Right atrium auricular region (tissue), 2 donors: ENCODE measurements at places on chromosomes 3 and 15. TPM values are rescaled to one million over a fixed set of nuclear protein-coding genes. Genes with fewer than 3 reads are reported as not detected.

GRCh38 chr15:80098341-80098740 is 38.9 kb downstream of the ZFAND6 start:
- no peak for DNase-seq

- DNase-seq, result no peak
Measured at GRCh38 chr3:150355574-150355973, 52.5 kb upstream of the TSC22D2 start.

GRCh38 chr3:58751235-58751634 is 84.7 kb upstream of the FAM3D start:
- no peak for DNase-seq

The COLQ gene
- total RNA-seq, result 38.3 TPM

The STIMATE gene
- total RNA-seq, result 7.6 TPM

The FSIP1 gene
- not detected for total RNA-seq
